ENCODE measurements at places on chromosomes 5 and 9. TPM values are rescaled to one million over a fixed set of nuclear protein-coding genes. Genes with fewer than 3 reads are reported as not detected.

Gene TAF11L12
- not detected for total RNA-seq

Gene RBM27
- 8.5 TPM for total RNA-seq

Gene ABHD17B
- total RNA-seq: 21.7 TPM

Gene SLC34A3
- 0.38 TPM for total RNA-seq

Gene CFAP90
- not detected for total RNA-seq

Gene IL13
- total RNA-seq: not detected

Gene PCDHB9
- 0.44 TPM for total RNA-seq

Gene DPM2
- total RNA-seq: 18.5 TPM

Gene RASGEF1C
- 0.19 TPM for total RNA-seq

Gene FAM221B
- not detected for total RNA-seq

Gene S1PR3
- 4.2 TPM for total RNA-seq

Gene UBE2QL1
- total RNA-seq: 0.27 TPM

Gene SPINK13
- not detected for total RNA-seq

Gene ZNF454
- total RNA-seq: 0.40 TPM

Gene DDX4
- total RNA-seq: not detected

Gene CLIC3
- total RNA-seq: 222 TPM

Gene CAMK2A
- not detected for total RNA-seq

Gene GPR107
- total RNA-seq: 27.0 TPM

Gene SYK
- 54.9 TPM for total RNA-seq

Gene SHB
- 31.4 TPM for total RNA-seq

Gene PCDHGA6
- total RNA-seq: 2.9 TPM

Gene PCDHA10
- 0.15 TPM for total RNA-seq

Gene DROSHA
- total RNA-seq: 36.5 TPM

Gene LIFR
- 72.9 TPM for total RNA-seq

Gene ABLIM3
- 47.7 TPM for total RNA-seq

Gene SHOC1
- total RNA-seq: 0.15 TPM

Gene MIGA2
- total RNA-seq: 49.3 TPM

Gene PCDHAC2
- total RNA-seq: not detected

Gene SV2C
- 0.04 TPM for total RNA-seq

Gene GZMA
- total RNA-seq: 2.3 TPM

Gene SLC36A3
- not detected for total RNA-seq

Gene POC5
- 10.7 TPM for total RNA-seq

Gene SLC6A18
- not detected for total RNA-seq

Measured in esophagus squamous epithelium (tissue), 5 donors.